Heart right ventricle (tissue), 16 donors: ENCODE measurements at places on chromosomes 11 and 22. TPM values are rescaled to one million over a fixed set of nuclear protein-coding genes. Genes with fewer than 3 reads are reported as not detected.

- DNase-seq: no peak
Measured at GRCh38 chr11:111225881-111226280, 19.6 kb upstream of the POU2AF2 start.

The ARFGAP2 gene
- 47.8 TPM for polyA plus RNA-seq

GRCh38 chr11:67421430-67422031 lies 6.1 kb downstream of the CARNS1 start:
- DNase-seq: no peak

GRCh38 chr11:68609761-68610160 lies 74.6 kb upstream of the GAL start:
- no peak for DNase-seq

- no peak for DNase-seq
Measured at GRCh38 chr11:83174008-83174407, 17.1 kb downstream of the PCF11 start.

DNA sequence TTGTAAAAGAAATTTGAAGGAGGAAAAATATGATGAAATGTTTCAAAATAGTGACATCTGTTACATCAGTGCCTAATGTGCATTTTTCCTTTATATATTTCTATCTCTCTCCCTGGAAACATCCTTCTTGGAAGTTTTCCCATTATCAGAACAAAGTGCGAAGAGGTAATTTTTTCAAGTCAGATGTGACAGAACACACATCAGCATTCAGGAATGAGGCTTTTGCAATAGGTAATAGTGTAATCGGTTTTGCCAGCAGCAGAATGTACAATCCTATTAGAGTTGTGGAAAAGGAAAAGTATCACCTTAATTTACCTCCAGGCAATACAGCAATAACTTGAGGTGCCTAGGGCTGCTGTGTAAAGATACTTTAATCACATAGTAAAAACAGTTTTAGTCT lies 275.8 kb downstream of the FAT3 start:
- DNase-seq: no peak

The KDELR3 gene
- 9.4 TPM for polyA plus RNA-seq

The AHNAK gene
- polyA plus RNA-seq: 101 TPM

The THYN1 gene
- 48.8 TPM for polyA plus RNA-seq

The OR51G2 gene
- polyA plus RNA-seq: not detected

DNA sequence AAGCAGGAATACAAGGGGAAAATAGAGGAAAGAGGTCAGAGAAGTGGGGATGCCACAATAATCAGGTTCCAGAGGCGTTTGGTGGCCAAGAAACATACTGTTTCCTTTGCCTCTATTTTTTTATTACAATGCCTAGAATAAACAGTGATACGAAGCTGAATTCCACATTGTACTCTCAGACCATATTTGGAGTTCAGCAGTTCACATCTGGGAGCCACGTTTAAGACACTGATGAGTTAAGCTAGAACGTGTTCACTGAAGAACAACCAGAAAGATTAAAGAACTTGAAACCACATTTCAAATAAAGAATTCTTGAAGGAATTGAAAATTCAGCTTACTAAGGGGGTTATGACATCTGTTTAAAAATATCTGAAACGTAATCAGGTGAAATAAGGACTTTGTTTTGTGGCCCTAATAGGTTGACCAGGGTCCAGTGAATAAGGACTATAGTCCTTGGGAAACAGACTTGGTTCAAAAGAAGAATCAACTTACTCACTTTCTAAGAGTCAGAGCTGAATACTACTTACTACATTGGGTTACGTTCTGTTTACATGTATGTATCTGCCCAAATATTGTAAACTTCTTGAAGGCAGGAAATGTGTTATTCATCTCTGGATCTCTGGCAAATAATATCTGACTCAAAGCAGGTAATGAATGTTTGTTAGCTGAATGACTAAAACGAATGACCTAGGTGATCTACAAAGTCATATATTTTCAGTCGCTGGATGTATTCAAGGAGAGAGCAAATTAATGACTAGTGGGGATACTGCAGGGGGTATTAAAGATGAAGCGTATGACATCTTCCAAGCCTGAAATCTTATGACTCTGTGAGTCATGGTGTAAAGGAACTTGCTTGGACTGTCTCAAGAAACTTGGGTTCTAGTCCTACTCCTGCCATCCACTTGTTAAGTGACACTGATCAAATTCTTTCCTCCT lies 247.0 kb upstream of the NARS2 start:
- DNase-seq: no peak

The PIK3IP1 gene
- 7.9 TPM for polyA plus RNA-seq

- no peak for DNase-seq
Measured at GRCh38 chr11:105312266-105312665, 172.7 kb upstream of the CARD18 start.

The APOL4 gene
- polyA plus RNA-seq: 4.2 TPM

DNA sequence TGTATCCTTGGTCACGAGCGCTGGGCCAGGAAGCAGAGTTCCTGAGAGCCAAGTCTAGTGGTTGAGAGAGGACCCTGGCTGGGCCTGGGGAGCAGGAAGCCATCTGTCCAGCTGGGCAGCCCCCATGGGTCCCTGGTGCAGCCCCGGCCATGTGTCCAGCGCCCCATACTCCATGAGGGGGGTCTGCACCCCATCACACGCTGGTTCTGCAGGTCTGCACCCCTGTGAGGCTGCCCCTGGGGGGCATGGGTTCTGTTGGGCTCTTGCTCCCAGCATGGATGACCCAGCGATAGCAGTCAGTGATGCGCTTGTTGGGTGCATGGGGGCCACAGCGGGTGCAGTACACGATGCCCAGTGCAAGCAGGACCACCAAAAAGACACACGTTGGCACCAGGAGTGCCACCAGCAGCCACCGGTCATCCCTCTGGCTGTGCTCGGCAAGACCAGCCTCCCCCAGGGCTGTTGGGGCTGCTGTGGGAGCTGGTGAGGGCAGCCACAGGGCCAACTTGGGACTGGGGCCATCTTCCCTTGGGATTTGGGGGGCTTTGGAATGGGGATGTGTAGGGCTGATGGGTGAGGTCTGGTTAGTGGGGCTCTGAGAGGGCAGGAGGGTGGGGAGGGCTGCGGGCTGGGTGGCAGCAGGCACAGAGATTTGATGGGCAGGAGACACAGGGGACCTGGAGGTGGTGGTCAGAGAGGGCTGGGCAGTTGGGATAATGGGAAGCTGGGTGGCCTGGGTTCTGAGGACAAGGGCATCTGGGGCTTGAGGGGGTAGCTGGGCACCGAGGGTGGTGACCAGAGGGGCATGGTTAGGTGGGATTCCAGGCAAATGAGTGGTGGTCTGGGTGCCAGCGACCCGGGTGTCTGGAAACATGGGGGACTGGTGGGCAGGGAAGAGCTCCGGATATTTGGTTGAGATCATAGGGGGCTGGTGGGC lies 2.0 kb downstream of the CD248 start:
- DNase-seq: no peak

The BCR gene
- polyA plus RNA-seq: 10.9 TPM

DNA sequence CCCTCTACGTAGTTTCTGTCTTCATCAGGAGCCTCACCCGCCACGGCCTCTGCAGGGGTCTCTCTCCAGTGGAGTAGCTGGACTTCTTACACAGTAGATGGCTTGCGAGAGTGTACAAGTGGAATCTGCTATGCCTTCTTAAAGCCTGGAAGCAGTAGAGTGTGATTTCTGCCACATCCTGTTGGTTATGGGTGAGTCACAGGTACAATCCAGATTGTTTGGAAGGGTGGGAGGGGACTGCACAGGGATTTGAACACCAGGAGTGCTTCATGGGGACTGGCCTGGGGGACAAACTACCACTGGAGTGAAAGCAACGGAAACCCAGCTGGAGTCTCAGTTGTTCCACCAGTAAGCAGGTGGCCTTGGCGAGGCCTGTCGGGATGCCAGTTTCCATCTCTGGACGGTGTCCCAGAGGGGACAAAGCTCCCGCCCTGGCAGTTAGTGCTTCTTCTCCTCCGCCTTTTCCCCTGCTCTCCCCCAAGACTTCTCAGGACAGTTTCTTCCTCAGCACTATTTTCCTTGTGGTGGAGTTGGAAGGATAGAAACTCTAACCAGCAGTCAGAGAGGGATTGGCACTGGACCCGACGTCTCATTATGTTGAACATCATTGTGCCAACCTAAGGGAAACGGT lies 85.0 kb upstream of the RCN1 start:
- no peak for DNase-seq

The KCNJ4 gene
- 7.6 TPM for polyA plus RNA-seq
